Stimulated activated CD4-positive, alpha-beta T cell treated with anti-CD3 and anti-CD28 coated beads, TNF-alpha, amount 100 ng/mL, for 48 hours (primary cell): ENCODE measurements at places on chromosomes 3 and 15.

GRCh38 chr15:43969802-43970375 is 143.1 kb downstream of the WDR76 start:
- DNase-seq: no peak

GRCh38 chr3:119234610-119235009 is 6.1 kb downstream of the B4GALT4 start:
- no peak for DNase-seq

- no peak for DNase-seq
Measured at GRCh38 chr3:189363590-189364255, 192.0 kb downstream of the TPRG1 start.

GRCh38 chr3:56800130-56800831 is 1.5 kb downstream of the ARHGEF3 start:
- DNase-seq: peak; percentile 73

GRCh38 chr3:11739123-11739522 is 95.4 kb upstream of the VGLL4 start:
- DNase-seq: no peak

GRCh38 chr15:81497238-81497637 is 123.2 kb upstream of the TMC3 start:
- DNase-seq: no peak

GRCh38 chr3:169266351-169266750 is 397.2 kb downstream of the MECOM start:
- no peak for DNase-seq

- no peak for DNase-seq
Measured at GRCh38 chr3:78614486-78614885, 1153.3 kb downstream of the ROBO1 start.

GRCh38 chr15:70098153-70098460 is 390 bp upstream of the TLE3 start:
- no peak for DNase-seq

DNA sequence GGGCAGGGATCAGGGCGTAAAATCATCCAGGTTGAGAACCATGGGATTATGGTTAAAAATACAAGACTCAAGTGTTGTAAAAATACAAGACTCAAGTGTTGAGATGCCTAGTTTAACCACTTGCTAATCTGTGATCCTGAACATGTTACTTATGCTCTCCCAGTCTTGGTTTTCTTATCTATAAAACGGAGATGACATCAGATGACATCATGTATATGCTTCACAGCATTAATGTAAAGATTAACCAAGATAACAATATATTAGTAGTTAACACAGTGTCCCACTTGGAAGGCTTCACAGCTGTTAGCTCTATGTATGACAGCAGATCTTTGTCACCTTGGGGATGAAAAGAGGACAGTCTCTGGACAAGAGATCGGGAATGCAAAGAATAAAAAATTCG is 96.2 kb downstream of the PRICKLE2 start:
- no peak for DNase-seq

DNA sequence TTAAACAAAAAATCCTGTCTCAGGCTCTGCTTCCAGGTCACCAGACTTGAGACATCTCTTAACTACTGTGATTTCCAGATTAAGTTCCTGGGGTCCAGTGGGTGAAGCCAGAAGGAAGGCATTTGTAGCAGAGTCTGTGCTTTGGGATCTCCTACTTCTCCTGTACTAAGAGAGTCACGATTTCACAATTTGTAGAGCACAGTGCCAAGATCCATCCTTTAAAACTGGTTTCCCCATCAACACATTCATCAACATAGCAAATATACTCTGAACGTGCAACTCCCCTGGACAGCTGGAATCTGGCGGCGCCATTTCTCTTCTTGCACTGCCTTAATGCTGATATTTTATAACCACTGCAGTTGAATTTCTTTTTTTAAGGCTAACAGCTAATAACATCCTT is 33.2 kb downstream of the CDCP1 start:
- no peak for DNase-seq
